ENCODE measurements at places on chromosomes 4 and X.

GRCh38 chr4:8215001-8215427 lies 15.9 kb downstream of the SH3TC1 start:
- DNase-seq: peak; percentile 64

- no peak for DNase-seq
These were observed 99.2 kb upstream of the DDIT4L start for GRCh38 chr4:100289530-100289888.

GRCh38 chr4:138659037-138659811 lies 356.4 kb upstream of the NOCT start:
- DNase-seq: peak; percentile 34

DNA sequence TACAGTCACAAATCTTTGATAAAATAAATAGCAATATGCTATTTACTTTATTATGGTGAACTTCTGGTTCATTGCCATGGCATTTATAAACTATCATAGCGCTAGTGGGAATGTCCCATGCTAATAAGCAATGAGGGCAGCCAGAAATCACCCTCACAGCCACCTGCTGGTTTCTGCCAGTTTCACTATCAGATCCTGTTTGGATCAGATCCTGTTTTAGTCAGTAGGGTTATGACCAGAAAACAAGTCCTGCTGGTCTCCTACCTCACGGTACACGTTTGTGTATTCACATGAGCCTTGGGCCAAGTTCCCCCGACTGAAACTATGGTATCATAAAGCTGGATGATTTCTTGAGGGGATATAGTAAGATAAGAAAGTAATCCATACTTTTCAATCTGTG lies 17.7 kb downstream of the FOXR2 start:
- no peak for DNase-seq

GRCh38 chrX:57821703-57822387 lies 88.4 kb downstream of the ZXDA start:
- DNase-seq: peak; percentile 5

GRCh38 chrX:84064164-84064563 lies 123.8 kb downstream of the RPS6KA6 start:
- no peak for DNase-seq

- no peak for DNase-seq
These were observed 12.7 kb upstream of the MCUB start for GRCh38 chr4:109547394-109547793.

GRCh38 chrX:41721590-41721989 lies 2.4 kb upstream of the GPR82 start:
- no peak for DNase-seq

GRCh38 chr4:84582988-84583875 lies at the start of gene CDS1:
CDS1 (plus strand) TSS chr4:84583127; CDS start chr4:84583402, 275 bp downstream.
- peak; percentile 51 for DNase-seq

DNA sequence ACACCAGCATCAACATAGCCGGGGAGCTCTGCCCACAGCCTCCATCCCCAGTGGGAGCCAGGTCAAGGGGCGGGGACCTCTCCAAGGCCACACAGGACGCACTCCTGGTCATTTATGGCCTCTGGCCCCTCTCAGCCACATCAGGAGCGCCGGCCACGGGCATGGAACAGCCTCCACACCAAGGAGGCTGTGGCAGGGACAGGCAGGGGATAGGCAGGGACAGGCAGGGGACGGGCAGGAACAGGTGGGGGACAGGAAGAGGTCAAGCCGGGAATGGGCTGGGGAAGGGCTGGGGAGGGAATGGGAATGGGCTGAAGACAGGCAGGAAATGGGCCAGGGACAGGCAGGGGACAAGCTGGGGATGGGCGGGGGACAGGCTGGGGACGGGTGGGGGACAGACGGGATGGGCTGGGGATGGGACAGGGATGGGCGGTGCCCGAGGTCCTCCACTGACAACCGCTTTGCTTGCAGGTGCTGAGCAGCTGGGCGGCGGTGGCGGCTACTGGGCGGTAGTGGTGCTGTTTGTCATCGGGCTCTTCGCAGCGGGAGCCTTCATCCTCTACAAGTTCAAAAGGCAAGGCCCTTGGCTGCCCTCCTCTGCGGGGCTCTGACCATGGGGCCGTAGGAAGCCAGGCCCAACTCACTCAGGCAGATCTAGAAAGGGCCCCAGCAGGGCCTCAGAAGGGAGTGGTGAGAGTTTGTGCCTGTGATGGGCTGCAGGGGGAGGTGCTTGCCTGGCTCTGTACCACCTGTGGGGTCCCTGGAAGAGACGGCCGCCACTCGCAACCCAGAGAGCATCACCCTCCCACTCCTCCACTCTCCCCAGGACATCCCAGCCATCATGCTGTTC lies 205.6 kb downstream of the AFAP1 start:
- DNase-seq: no peak

- DNase-seq: no peak
These were observed 249.2 kb upstream of the TRAM1L1 start for GRCh38 chr4:117334451-117335188.

All from iPS-NIHi11 (cell line).